ENCODE measurements at places on chromosomes 6 and 20. TPM values are rescaled to one million over a fixed set of nuclear protein-coding genes. Genes with fewer than 3 reads are reported as not detected.

DNA sequence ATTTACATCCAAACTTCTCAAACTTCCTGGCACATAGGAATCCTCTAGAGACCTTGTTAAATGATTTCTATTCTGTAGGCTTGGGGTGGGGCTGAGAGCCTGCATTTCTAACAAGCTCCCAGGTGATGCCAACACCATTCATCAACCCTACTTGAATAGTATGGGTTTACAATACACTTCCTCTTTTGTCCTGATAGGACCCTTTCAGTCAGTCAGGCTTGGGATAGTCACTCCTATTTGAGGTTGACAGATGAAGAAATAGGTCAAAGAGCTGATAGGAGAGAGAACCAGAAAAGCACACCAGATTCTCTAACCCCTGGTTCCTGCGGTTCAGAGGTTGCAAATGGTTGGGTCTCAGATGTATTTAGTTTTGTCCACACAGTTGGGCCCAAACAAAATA, 273.4 kb downstream of the TSHZ2 start:
- no peak for DNase-seq

HLA-DRB5 gene
- not detected for total RNA-seq

DNA sequence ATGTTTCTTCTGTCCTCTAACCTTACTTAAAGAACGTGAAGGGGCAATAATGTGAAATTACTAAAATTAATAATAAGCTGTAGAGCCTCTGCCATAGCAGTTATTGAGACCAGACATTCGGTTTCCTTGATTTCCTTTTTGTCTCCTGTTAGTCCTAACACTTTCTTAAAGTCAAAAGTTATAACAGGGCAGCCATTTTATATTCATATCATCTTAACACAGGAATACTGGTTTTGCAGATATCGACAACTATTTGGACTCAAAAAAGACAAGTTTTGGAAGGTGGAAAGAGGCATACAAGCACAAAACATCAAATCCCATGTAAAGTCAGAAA, 33.5 kb downstream of the HFE start:
- DNase-seq: no peak

F13A1 gene
- not detected for total RNA-seq

SLC16A10 gene
- total RNA-seq: not detected

CNR1 gene
- 0.24 TPM for total RNA-seq

MANEA gene
- 33.8 TPM for total RNA-seq

DNA sequence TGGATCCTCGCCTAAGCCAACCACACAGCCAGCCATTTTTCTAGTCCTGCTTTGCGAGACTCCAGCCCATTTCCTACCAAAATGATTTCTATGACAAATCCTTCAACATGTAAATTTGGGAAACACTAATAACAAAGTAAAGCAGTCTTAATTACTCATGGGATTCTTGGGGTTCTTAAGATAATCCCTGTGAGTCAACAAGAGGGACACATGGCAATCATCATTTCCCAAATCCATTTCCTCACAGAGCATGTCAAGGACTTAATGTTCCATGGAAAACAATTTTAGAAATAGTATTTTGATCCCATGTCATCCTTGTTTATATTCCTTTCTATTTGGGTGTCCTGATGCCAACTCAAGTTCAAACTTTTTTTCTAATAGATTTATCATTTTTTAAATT, 322.7 kb upstream of the NOX3 start:
- DNase-seq: no peak

Data from SJSA1 (cell line).